Activated CD8-positive, alpha-beta memory T cell treated with anti-CD3 and anti-CD28 coated beads, Interleukin-2, amount 50 U/mL, for 4 hours (primary cell): ENCODE measurements at places on chromosomes 6 and 20.

GRCh38 chr6:132750455-132751248, 7.1 kb downstream of the VNN2 start:
- DNase-seq: no peak

DNA sequence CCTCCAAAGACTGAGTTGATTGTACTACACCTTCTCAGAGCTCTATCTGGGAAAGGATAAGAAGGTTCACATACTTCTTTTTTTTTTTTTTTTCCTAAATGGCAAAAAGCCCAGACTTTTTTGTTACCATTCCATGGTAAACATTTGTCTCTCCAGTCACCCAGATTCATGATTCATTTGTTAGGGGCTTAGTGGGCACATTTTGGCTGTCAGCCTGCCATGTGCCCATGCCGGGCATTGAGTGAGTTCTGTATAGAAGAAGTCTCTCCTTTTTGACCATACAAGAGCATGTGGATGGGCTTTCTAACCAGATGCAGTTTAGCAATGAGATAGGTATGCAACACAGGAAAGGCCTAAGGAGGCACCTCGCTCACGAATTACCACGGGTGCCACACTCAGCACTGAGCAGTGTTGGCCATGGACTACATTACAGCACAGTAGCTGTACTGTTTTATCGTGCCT, 447.5 kb upstream of the HSF2 start:
- DNase-seq: no peak

DNA sequence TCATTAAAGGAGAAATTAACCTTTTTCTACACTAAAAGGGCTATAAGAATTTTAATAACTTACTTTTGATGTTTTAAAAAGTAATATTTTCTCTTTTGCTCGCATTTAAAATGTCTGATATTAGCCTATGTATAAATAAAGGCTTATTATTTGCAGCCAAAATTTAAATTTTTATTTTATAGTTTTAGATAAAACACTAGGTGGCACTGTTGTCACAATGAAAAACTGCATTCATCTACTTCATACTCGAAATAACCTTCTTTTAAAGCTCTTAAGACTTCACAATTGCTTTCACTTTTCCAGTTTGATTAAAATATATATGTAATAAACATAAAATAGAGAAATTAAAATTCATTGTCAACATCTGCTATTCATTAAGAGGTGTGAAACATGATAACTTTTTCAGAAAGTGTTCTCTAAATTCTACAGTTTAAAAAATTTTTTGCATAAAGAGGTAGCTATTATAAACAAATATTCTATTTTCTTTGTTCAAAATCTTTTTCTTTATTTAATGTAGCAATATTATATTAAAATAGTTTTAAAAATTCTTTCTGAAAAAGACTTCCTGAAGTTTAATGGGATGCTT, 78.8 kb upstream of the DEFB112 start:
- DNase-seq: no peak

DNA sequence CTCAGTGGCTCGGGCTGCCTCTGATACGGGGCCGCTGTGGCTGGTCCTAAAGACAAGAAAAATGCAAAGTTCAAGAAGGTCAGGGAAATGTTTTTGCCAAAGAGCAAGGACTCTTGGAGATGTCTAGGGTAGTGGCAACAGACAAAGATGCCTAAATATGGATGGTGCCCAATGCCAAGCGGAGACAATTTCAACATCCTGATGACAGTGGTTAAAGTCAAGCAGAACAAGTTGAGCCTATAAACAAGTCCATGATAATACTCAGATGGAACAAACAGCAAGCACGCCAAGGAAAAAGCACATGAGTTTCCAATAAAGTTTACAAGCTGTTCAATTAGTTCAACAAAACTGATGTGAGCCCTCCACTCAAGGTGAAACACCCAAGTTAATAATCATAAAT, 51.1 kb downstream of the SLC22A1 start:
- no peak for DNase-seq

DNA sequence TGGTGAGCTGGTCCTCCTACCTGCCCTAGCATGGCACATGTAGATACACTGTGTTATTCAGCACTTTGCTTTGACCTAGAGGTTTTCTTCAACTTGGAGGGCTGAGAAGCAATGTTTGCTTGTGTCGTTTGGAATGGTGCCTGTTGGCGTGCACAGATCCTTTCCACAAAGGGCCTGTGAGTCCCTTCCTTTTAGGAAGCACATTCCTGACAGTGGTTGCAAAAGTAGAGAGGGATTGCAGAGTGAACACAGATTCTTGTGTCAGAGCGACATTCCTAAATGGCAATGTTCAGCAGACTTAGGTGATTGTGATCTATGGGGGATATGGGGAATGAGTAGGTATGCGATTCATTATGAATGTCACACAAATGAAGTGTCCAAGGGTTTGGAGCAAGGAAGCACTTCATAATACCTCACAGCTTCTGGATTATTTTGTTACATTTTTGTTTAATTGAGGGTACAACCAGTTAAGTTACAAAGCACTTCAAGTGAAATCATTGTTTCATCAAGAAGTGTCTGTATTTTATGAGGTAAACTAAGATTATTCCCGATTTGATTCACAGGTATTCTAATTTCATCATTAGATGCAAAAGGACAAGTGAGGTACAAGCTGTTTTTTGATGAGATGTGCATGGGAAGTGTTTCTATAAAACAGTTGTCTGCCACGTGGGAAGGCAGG, 713 bp upstream of the RNF144B start:
- DNase-seq: no peak

DNA sequence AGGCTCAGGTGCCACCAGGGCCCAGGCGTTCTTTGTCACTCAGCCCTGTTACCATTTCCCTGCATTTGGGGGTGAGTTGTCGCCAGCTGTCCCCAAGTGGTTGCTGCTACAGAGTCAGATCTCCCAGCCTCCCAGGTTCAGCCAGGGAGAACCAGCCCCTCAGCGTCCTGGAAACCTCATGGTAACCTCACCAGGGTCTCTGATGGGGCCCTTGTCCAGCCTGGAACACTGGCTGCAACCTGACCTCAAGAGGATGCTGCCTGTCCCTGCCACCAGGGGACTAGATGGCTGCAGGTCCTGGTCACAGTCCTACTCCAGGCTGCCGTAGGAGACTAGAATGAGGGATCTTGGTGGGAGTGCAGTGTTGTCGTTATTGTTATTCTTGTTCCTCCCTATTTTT, 228.3 kb upstream of the PDE10A start:
- DNase-seq: no peak
